ENCODE measurements at places on chromosomes 12 and 14.

- DNase-seq: no peak
Observed at GRCh38 chr14:34065690-34066391, 115.0 kb upstream of the EGLN3 start.

DNA sequence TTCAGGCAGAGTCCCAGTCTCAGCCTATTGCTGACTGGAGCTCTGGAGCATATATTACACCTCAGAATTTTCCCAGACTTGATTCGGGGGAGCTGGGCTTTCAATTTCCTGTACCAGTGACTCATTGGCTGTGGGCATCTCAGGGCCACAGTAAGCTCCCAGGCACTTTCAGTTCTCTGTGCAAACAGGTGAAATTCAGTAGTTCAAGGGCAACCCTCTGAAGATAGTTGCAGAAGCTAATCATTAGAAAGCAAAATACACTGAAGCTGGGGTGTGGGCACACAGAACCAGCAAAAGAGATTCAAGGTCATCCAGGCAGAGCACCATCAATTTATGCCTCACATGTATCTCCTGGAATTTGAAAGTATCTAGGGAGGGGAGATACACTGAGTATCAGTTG, 8.1 kb upstream of the NIN start:
- DNase-seq: peak; percentile 43

GRCh38 chr12:121921066-121921465, 2.7 kb downstream of the CFAP251 start:
- no peak for DNase-seq

DNA sequence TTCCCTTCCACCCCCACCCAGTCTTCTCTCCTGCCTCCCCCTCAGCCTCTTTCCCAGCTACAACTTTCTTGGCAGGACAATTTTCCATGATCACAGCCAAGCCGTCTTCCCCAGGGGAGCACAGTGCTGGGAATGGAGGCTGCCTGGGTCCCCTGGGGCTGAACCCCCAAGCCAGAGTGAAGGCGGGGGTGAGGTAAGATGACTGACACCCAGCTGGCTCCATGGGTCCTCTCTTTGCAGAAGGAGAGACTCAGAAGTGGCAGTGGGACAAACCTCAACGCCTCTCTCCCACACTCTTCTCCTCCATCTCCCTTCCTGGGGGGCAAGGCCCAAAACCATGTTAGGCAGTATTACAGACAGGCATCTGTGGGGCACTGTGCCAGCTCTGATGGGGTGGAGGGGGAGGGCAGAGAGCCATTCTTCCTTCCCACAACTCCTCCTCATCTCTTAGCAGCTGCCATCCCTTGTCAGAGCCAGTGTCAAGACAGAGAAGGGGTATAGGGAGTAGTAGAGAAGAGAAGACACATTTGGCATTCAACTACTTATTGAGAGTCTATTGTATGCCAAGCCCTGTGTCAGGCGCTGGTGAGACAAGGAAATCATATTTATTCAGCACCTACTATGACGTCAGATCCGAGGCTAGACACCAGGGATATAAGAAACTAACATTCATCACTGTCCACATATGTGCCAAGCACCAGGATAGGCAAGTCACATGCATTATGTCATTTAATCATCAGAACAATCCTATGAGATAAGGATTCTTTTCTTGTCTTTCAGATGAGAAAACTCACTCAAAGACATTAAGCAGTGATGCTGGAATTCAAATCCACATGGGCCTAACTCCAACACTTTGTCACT, 3.6 kb downstream of the ITGA7 start:
- no peak for DNase-seq

DNA sequence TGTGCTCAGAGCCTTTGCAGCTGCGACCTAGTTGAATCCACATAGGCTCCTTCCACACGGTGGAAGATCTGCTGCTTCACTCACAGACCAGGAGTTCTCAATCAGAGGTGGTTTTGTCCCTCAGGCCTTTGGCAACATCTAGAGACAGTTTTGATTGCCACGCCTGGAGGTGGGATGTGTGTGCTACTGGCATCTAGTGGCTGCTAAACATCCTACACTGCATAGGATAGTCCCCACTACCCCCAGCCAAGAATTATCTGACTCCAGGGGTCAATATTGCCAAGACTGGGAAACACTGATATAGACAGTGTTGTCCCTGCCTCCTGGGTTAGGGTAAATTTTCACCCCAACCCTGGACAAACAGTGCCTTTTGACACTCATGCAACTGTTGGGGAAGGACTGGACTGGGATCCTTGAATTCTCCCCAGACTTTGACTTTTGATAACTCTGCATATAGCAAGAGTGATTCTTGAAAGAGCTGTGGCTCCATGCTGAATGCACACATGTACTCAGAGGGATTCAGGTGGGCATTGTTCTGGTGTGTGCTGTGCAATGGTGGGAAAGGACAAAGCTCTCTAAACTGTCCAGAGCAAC, 39.8 kb downstream of the BAZ2A start:
- peak; percentile 31 for DNase-seq

DNA sequence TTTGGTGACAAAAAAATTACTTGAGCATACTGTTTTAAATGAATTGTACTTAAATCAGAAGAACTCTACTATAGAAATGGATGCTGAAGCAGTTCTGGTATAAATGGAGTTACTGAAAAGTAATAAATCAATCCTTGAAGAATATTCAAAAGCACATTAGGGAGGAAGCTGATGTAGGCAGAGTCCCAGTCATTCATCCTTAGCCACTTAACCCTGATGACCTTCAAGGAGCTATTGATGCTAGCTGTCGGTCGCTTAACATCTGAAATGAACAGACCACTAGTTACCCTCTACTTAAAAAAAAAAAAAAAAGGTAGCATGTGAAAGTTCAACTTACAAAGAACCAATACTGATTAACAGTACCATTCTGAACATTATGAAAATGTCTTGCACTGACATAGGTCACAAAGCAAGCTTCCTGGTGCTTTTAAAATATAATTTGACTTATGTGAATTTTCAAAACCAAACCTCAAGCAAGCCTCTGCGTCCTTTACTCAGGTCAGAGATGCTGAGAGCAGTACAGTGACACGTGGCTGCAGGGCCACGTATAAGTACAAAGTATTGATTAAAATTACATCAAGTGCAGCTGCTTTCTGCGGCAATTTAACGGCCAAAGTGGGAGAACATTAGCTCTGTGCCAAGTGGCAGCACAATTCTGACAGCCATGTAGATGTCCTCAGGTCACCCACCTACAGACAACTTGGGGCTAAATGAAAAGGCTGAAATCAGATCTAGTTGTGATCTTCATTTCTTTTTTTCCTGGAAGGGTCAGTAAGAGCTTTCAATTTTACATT, 18.1 kb downstream of the PPM1H start:
- DNase-seq: no peak
